Suprapubic skin (tissue), 4 donors: ENCODE measurements at places on chromosomes 11 and 22.

- H3K27ac ChIP-seq = peak overlapping the region; percentile 93
- no peaks in the 10 kb centered on the region for H3K36me3 ChIP-seq
- H3K27me3 ChIP-seq = no peaks in the 10 kb centered on the region
- no peak overlapping the region for H3K4me3 ChIP-seq
These were observed 146.4 kb downstream of the FBXO7 start for GRCh38 chr22:32620992-32621391.

GRCh38 chr11:18046116-18046777 is at the start of gene TPH1:
TPH1 (minus strand) TSS chr11:18046269; CDS start chr11:18040762, 5,507 bp downstream.
- H3K4me3 ChIP-seq = peak within 1 kb of the TSS; percentile 24
- peaks cover 12% of the 10 kb centered on the region for H3K27me3 ChIP-seq
- peaks cover 11% of the 10 kb centered on the region for H3K4me1 ChIP-seq
- no peak for DNase-seq

DNA sequence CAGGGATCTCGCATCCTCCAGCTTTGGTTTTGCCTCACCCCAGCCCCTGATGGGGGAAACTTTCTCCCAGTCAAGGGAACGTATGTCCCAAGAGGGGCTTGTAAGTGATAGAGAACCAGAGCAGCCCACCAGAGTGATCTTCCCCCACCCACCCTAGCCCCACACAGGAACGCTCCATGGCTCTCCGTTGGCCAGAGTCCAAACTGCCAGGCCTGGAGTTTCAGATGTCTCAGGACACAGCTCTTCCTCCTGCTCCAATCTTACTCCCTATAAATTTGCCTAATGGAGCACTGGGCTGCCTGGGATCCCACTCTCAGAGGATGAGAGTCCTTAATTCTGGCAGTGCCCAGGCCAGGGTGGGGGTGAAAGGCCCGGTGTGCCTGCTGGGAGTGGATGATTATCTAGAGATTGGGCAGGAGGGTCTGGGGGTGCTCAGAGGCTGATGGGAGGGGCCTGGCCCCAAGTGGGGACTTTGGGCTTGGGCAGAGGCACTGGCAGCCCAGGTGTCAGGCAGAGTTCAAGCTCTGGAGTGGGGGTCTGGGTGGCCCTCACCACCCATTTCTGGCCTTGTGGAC is 79.9 kb downstream of the WNT7B start:
- no peak overlapping the region for H3K4me3 ChIP-seq
- no peak overlapping the region for H3K27ac ChIP-seq
- no peak for DNase-seq
- peaks cover 14% of the 10 kb centered on the region for H3K4me1 ChIP-seq

GRCh38 chr11:126608658-126609057 is 253.2 kb downstream of the ST3GAL4 start:
- peaks cover 7% of the 10 kb centered on the region for H3K4me1 ChIP-seq
- H3K36me3 ChIP-seq = no peaks in the 10 kb centered on the region
- H3K4me3 ChIP-seq = no peak overlapping the region
- DNase-seq = peak; percentile 9
- no peak overlapping the region for H3K27ac ChIP-seq
- peaks cover 22% of the 10 kb centered on the region for H3K27me3 ChIP-seq

- H3K4me1 ChIP-seq = peaks cover 4% of the 10 kb centered on the region
- H3K27ac ChIP-seq = no peak overlapping the region
- DNase-seq = no peak
- H3K36me3 ChIP-seq = no peaks in the 10 kb centered on the region
These were observed 63.5 kb upstream of the FDX1 start for GRCh38 chr11:110366291-110366690.

DNA sequence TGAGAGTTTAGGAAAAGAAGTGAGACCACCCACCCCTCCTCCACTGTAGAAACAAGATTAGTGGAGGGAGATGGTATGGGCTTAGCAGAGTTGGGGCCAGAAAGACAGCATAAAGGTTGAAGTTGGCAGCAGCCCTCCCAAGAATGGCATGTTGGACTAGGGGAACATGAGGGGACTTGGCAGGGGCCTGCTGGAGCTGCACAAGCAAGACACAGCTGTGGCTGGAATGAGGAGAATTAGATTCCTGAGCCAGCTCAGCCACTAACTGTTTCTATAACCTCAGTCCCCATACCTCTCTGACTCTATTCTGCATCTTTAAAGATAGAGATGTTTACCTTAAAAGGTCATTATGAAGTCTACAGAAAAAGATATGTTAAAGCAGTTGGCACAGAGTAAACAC is 13.2 kb downstream of the MAP6 start:
- H3K4me1 ChIP-seq = no peaks in the 10 kb centered on the region
- no peaks in the 10 kb centered on the region for H3K36me3 ChIP-seq
- no peak overlapping the region for H3K27ac ChIP-seq

DNA sequence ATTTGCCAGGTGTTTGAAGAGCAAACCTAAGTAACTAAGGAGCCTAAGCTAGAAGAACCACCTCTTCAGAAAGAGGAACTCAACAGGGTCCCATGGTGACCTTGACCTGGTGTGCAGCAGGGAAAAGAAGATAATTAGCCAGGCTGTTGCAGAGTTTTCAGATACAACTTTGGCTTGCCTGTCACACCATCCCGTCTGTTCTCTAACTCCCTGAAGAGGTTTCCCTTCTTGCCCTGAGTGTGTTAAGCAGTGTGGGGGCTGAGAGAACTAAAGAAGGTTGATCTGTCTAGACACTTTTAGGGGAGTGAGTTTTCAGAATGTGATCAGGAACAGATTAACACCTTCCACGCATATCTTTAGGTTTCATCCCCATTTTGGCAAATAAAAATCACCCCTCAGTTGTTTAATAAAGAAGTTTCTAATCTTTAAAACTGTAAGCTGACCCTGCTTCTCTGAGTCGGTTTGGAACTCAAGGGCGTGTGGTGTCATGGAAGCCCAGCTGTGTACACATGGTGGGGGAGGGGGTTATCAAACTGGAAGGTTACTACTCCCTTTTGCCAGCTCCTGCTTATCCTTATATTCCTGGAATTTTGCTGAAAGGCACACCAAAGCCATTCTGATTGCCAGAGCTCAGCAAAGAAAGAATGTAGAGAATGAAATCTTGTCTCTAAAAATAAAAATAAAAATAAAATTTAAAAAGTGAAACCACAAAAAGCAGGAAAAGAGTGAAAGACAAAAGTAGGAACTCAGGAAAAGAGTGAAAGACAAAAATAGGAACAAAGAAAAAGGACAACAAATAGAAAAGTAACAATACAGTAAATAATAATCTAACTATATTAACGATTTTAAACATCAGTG is 70.2 kb downstream of the DBX1 start:
- no peaks in the 10 kb centered on the region for H3K27me3 ChIP-seq
- DNase-seq = no peak
- H3K4me3 ChIP-seq = no peak overlapping the region
- no peaks in the 10 kb centered on the region for H3K4me1 ChIP-seq

DNA sequence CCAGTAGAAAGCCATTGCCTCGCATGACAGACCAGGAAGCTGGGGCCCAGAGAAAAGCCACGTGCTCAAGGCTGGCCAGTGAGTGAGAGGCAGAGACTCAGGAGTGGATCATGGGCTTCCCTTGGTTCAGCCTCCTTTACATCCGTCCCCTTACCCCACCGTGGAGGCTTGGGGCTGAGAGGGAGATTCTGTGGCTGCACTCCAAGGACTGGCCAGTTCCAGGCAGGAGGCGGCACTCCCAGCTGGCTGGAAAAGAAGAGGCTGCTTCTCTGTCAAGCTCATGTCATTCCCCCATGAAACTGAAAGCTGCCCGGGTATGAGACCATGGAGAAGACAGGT is 6.6 kb upstream of the ASCL2 start:
- no peak for DNase-seq
- H3K27ac ChIP-seq = no peak overlapping the region
- H3K4me3 ChIP-seq = no peak overlapping the region
- H3K27me3 ChIP-seq = peaks cover 4% of the 10 kb centered on the region
- H3K4me1 ChIP-seq = no peaks in the 10 kb centered on the region
- H3K36me3 ChIP-seq = no peaks in the 10 kb centered on the region

- H3K27ac ChIP-seq = no peak overlapping the region
- no peak for DNase-seq
These were observed 97.1 kb downstream of the CWC15 start for GRCh38 chr11:94876222-94876621.

- no peaks in the 10 kb centered on the region for H3K36me3 ChIP-seq
- DNase-seq = no peak
- no peak overlapping the region for H3K4me3 ChIP-seq
- H3K27ac ChIP-seq = no peak overlapping the region
- peaks cover 5% of the 10 kb centered on the region for H3K4me1 ChIP-seq
- H3K27me3 ChIP-seq = no peaks in the 10 kb centered on the region
These were observed 63.4 kb downstream of the TENM4 start for GRCh38 chr11:79377406-79377805.

GRCh38 chr11:130216591-130217132 is 57.1 kb downstream of the ST14 start:
- peaks cover 11% of the 10 kb centered on the region for H3K4me1 ChIP-seq
- H3K27ac ChIP-seq = no peak overlapping the region
- H3K36me3 ChIP-seq = no peaks in the 10 kb centered on the region
- H3K4me3 ChIP-seq = no peak overlapping the region

- peak overlapping the region; percentile 48 for H3K27ac ChIP-seq
- H3K4me3 ChIP-seq = no peak overlapping the region
- no peak for DNase-seq
- no peaks in the 10 kb centered on the region for H3K36me3 ChIP-seq
These were observed 3.8 kb upstream of the CREB3L1 start for GRCh38 chr11:46273511-46274205.

GRCh38 chr11:62687508-62688396 is 1.6 kb downstream of the LRRN4CL start:
- peaks cover 26% of the 10 kb centered on the region for H3K4me1 ChIP-seq
- no peak for DNase-seq
- peak overlapping the region; percentile 57 for H3K27ac ChIP-seq
- H3K36me3 ChIP-seq = peaks cover 14% of the 10 kb centered on the region

- no peak overlapping the region for H3K27ac ChIP-seq
- no peaks in the 10 kb centered on the region for H3K36me3 ChIP-seq
- no peaks in the 10 kb centered on the region for H3K27me3 ChIP-seq
- no peaks in the 10 kb centered on the region for H3K4me1 ChIP-seq
- no peak for DNase-seq
These were observed 33.0 kb upstream of the RDX start for GRCh38 chr11:110329445-110329844.

DNA sequence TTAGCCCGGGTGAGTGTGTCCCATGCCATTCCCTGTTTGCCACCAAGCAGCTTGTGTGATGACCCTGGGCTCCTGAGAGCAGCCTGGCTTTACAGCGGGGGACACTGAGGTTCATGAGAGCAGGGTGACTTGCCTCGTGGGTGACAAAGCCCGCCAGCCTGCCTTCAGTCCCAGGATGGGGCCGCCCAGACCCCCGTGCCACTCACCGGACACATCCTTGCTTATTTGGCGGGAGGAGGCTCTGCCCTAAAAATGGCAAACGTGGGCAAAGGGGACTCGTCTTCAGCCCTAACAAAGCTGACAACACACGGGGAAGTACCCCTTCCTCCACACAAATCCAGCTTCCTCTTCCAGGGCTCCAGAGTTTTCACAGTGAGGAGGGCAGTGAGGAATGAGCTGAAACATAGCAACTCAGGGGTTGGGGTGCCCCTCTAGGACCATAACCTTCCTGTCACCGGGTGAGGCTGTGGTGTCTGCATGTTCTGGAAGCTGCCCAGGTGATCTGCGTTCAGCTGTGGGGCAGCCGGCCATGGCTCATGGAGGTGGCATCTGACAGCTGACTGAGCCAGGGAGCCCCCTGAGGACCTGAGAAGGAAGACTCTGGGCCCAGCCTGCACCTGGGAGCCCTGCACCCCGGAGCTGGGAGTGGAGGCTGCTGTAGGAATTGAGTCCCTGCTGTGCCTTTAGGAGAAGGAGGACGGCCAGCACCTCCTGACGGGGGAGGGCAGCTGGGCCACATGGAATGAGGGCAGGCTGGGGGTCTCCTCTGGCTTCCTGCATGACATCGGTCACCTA is 16.7 kb downstream of the RIBC2 start:
- H3K27me3 ChIP-seq = no peaks in the 10 kb centered on the region
- H3K4me1 ChIP-seq = peaks cover under 1% of the 10 kb centered on the region
- DNase-seq = peak; percentile 69
- no peak overlapping the region for H3K4me3 ChIP-seq

DNA sequence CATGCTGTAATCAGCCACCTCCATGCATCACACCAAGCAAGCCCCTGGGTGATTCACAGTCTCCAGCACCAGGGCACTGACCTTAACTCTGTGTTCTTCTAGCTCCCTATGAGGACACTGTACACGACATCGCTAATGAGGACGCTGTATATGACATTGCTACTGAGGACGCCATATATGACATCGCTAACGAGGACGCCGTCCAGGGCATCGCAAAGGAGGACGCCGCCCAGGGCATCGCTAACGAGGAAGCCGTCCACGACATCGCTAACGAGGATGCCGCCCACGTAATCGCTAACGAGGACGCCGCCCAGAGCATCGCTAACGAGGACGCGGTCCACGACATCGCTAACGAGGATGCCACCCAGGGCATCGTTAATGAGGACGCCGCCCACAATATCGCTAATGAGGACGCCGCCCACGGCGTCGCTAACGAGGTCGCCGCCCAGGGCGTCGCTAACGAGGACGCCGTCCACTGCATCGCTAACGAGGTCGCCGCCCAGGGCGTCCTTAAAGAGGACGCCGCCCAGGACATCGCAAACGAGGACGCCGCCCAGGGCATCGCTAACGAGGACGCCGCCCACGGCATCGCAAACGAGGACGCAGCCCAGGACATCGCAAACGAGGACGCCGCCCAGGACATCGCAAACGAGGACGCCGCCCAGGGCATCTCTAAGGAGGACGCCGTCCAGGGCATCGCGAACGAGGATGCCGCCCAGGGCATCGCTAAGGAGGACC is 34.5 kb upstream of the DGCR6L start:
- no peaks in the 10 kb centered on the region for H3K27me3 ChIP-seq
- no peaks in the 10 kb centered on the region for H3K4me1 ChIP-seq
- peak; percentile 17 for DNase-seq
- no peak overlapping the region for H3K4me3 ChIP-seq

- no peaks in the 10 kb centered on the region for H3K36me3 ChIP-seq
- peaks cover 10% of the 10 kb centered on the region for H3K27me3 ChIP-seq
- no peaks in the 10 kb centered on the region for H3K4me1 ChIP-seq
- H3K4me3 ChIP-seq = no peak overlapping the region
These were observed 16.0 kb downstream of the PRR5L start for GRCh38 chr11:36311926-36312595.

DNA sequence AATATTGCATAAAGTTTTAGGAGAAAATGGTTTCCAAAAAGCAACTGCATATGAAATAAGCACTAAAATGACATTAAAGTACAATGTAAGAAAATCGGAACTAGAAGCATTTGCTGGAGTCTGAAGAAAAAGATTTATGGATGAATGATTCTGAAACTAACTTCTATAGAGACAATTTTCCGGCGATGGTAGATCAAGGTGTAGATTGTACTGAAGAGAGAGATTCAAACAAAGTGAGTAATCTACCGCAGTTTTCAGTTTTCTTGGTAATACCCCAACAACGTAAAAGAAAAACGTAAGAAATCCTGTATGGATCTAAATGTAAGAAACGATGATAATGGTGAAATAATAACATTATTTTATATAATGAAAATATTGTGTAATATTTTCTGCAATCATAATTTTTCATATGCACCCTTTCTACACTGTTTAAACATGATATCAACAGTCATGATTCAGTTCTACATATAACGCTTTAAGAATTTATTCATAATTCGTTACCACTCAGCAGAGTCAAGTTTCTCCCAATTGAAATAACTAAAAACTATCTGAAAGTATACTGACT is 1.8 kb upstream of the CDPF1 start:
- H3K36me3 ChIP-seq = no peaks in the 10 kb centered on the region
- no peak overlapping the region for H3K27ac ChIP-seq
- DNase-seq = no peak
- H3K27me3 ChIP-seq = no peaks in the 10 kb centered on the region

- no peaks in the 10 kb centered on the region for H3K27me3 ChIP-seq
- no peak overlapping the region for H3K4me3 ChIP-seq
- peak overlapping the region; percentile 6 for H3K27ac ChIP-seq
- no peak for DNase-seq
- H3K36me3 ChIP-seq = peaks cover 56% of the 10 kb centered on the region
- H3K4me1 ChIP-seq = peaks cover 78% of the 10 kb centered on the region
These were observed 12.7 kb downstream of the CSNK1E start for GRCh38 chr22:38304526-38304925.
